ENCODE measurements at places on chromosomes 5 and 9.

DNA sequence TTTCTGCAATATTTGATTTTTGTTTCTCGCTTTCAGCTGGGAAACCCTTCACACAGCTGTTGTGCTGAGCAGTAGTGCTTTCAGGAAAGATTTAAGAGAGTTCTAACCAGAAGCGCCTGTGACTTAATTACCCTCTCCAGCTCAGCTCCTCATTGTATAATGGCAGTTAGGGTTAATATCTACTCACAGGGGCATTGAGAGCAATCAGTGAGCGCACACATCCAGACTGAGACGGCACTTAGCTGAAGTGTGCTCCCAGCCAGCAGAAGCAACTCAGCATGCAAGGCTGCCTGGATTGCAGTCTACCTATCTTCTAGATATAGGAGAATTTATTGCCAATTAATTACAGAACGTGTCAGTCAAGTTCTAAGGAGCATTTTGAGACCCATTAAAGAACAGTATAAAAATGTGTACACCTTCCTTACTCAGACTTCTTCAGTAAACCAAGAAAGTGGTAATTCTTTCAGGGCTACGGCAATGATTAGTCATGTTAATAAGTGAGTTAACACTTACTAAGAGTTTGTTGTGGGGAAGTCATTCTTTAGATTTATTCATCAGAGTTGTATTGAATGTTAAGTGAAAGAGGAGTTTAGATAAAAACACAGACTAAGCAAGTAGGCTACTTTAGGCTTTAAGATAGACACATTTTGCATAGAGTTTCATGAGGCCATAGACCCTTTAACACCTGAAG lies 111.7 kb upstream of the PCAT7 start:
- no peaks in the 10 kb centered on the region for H3K27me3 ChIP-seq
- peaks cover 50% of the 10 kb centered on the region for H3K36me3 ChIP-seq
- H3K4me1 ChIP-seq: peaks cover 2% of the 10 kb centered on the region
- DNase-seq: no peak
- no peak overlapping the region for H3K27ac ChIP-seq

DNA sequence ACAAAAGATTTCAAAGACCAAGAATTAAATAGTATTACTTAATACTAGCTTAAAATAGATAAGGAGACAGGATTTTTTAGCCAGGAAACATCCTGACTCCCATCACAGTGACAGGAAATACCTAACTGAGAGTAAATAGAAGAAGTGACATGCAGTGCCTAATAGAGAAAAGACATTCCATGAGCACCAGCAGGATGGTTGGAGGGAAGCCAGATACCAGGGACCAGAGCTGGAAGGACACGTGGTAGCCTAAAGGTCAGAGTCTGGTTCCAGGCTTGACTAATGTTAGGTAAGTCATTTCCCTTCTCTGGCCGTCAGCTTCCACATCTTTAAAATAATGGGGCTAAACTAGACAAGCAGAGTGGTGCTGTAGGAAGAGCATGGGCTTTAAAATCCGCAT lies 41.6 kb downstream of the CDK5RAP2 start:
- H3K27ac ChIP-seq: no peak overlapping the region
- no peak overlapping the region for H3K4me3 ChIP-seq
- H3K4me1 ChIP-seq: peaks cover 7% of the 10 kb centered on the region

DNA sequence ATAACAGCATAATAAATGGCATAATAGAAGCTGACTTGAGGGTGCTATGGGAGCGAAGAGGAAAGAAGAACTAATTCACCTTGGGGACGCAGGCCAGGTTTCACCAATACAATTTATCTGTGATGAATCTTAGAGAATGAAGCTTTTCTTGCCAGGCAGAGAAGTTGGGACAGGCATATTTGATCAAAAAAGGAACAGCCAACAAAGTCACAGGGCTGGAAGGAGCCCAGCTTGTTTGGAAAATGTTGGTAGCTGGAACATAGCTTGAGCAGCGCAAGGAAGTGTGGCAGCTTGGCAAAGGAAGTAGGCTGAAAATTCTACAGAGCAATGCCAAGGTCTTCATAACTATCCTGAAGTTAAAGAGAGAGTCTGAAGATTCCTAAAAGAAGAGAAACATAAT lies 181.5 kb upstream of the OR13F1 start:
- no peaks in the 10 kb centered on the region for H3K4me1 ChIP-seq
- no peak overlapping the region for H3K4me3 ChIP-seq
- DNase-seq: no peak
- H3K27ac ChIP-seq: no peak overlapping the region

DNA sequence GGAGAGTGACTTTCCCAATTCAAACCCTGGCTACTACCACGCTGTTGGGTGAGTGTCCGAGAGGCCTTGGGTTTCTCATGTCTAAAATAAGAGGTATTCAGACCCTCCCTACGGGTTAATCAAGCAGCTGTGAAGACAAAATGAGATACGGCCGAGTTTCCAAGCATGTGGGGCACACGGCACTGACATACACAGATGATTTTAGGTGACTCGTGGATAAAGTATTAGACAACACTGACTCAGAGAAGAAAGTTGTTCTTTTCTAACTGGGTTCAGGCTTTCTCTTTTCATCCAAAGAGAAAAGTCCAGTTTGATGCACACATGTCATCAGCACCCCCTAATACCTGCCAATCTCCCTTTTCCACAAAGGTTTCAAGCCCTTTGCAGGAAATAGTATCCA lies 15.6 kb downstream of the FOXI1 start:
- H3K27me3 ChIP-seq: peaks cover 15% of the 10 kb centered on the region
- H3K4me3 ChIP-seq: no peak overlapping the region

- peaks cover 32% of the 10 kb centered on the region for H3K27me3 ChIP-seq
- H3K4me1 ChIP-seq: peaks cover 1% of the 10 kb centered on the region
- H3K27ac ChIP-seq: no peak overlapping the region
- no peak for DNase-seq
These were observed 156.5 kb upstream of the PITX1 start for GRCh38 chr5:135190416-135191083.

- no peak overlapping the region for H3K4me3 ChIP-seq
- H3K4me1 ChIP-seq: no peaks in the 10 kb centered on the region
- no peaks in the 10 kb centered on the region for H3K36me3 ChIP-seq
- no peak overlapping the region for H3K27ac ChIP-seq
- DNase-seq: no peak
These were observed 65.9 kb downstream of the NSG2 start for GRCh38 chr5:174111287-174111973.

DNA sequence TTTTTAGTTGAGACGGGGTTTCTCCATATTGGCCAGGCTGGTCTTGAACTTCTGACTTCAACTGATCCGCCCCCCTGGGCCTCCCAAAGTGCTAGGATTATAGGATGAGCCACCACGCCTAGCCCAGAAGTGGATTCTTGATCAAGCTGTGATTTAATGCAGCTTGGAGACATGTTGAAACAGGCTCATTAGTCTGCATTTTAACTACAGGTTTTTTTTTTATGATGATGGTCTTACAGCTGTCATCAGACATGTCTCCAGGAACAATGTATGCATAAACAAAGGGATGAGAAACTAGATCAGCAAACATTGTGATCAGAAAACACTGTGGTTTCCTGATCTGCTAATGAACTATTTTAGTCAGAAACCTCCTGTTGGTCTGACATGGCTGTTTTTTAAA lies 30.0 kb upstream of the PLPP1 start:
- H3K27me3 ChIP-seq: no peaks in the 10 kb centered on the region
- no peak overlapping the region for H3K27ac ChIP-seq
- H3K4me1 ChIP-seq: peaks cover 6% of the 10 kb centered on the region
- no peak overlapping the region for H3K4me3 ChIP-seq
- no peaks in the 10 kb centered on the region for H3K36me3 ChIP-seq

GRCh38 chr5:83973925-83974815 lies 253.5 kb upstream of the HAPLN1 start:
- no peak overlapping the region for H3K27ac ChIP-seq
- H3K36me3 ChIP-seq: no peaks in the 10 kb centered on the region
- no peaks in the 10 kb centered on the region for H3K27me3 ChIP-seq
- no peak for DNase-seq
- no peak overlapping the region for H3K4me3 ChIP-seq
- no peaks in the 10 kb centered on the region for H3K4me1 ChIP-seq

DNA sequence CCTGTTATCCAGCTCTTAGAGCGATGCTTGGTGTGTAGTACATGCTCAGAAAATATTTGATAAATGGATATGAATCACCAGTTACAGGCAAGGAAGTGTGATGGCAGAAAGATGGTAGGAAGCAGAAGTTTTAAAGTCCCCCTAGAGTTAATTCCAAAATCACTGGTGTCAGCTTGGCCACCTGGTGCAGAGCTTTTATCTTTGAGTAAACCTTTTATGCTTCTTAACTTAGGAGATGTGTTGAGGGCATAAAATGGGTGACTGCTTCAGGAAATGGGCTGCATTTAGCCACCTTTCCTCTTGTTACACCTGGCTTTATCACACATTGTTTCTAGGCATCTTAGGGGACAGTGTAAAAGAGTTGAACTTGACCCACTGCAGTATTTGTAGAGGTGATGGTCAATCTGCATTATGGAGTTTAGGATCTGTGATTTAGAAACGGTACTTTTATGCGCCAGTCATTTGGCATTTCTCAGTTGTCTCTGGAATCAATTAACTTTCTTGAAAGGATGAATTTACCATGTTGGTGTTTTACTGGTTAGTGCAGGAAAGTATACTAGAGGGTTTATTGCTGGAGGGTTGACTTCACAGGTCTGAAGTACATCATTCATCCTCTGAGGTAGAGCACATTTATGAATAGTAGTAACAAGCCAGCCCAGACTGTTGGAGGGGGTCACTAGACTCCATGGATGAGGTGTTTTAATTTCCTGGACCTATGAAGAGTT lies 7.5 kb upstream of the FAM120AOS start:
- peak overlapping the region; percentile 52 for H3K27ac ChIP-seq
- peaks cover 36% of the 10 kb centered on the region for H3K36me3 ChIP-seq
- no peak overlapping the region for H3K4me3 ChIP-seq
- no peak for DNase-seq
- H3K4me1 ChIP-seq: peaks cover 90% of the 10 kb centered on the region

GRCh38 chr5:31987985-31988710 lies 186.0 kb downstream of the GOLPH3 start:
- no peak for DNase-seq
- H3K27ac ChIP-seq: no peak overlapping the region
- H3K27me3 ChIP-seq: peaks cover 2% of the 10 kb centered on the region
- no peaks in the 10 kb centered on the region for H3K36me3 ChIP-seq
- no peak overlapping the region for H3K4me3 ChIP-seq

- peak overlapping the region; percentile 65 for H3K27ac ChIP-seq
- peak; percentile 76 for DNase-seq
- no peaks in the 10 kb centered on the region for H3K36me3 ChIP-seq
- H3K27me3 ChIP-seq: no peaks in the 10 kb centered on the region
- H3K4me3 ChIP-seq: peak overlapping the region; percentile 64
These were observed 47.0 kb upstream of the TGFBR1 start for GRCh38 chr9:99057665-99058625.

DNA sequence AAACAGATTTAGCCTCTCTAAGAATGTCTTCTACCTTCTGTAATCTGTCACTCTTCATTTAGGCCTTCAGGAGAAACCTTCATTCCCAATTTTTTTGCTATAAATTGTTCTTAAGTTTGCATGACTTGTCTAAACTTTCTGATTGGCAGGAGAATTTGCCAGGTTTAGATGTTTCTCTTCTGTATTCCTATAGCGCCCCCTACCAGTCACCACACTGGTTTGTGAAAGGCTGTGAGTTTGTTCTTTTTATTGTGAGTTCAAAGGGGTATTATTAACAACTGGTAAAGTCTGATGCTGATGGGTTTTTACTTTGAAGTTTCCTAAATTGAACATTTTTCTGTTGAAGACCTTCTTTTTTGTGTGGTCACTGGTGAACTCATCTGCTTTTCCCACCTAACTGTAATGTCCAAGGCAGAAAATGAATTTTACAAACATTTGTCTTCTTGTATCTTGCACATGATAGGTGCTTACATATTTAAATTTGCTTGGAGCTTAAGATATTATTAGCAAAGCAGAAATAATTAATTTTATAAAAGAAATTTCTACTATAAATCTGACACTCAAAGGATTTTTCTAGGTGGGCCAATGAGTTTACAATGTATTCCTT lies 18.4 kb upstream of the F2RL2 start:
- no peaks in the 10 kb centered on the region for H3K27me3 ChIP-seq
- H3K4me3 ChIP-seq: no peak overlapping the region

DNA sequence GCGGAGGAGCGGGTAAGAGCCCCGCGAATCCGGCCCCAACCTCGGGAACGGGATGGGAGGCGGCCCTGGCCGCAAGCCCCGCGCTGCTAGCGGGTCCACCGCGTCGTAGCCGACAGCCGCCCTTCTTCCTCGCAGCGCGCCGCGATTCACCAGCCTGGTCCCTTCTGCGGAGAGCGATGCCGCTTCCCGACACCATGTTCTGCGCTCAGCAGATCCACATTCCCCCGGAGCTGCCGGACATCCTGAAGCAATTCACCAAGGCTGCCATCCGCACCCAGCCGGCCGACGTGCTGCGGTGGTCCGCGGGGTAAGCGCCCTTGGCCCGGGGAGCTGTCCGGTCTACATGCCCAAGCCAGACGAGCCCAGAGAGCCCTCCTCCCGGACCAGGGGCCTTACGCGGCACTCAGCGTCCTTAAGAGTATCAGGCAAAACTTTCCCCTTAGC lies 335 bp downstream of the ROPN1L start:
- no peak overlapping the region for H3K27ac ChIP-seq
- peaks cover 12% of the 10 kb centered on the region for H3K27me3 ChIP-seq
- no peaks in the 10 kb centered on the region for H3K36me3 ChIP-seq
- DNase-seq: no peak
- peak overlapping the region; percentile 80 for H3K4me3 ChIP-seq

- H3K36me3 ChIP-seq: peaks cover 25% of the 10 kb centered on the region
These were observed 9.5 kb downstream of the SIL1 start for GRCh38 chr5:139188558-139189270.

GRCh38 chr5:61327760-61328753 lies 4.0 kb upstream of the ZSWIM6 start:
- peak overlapping the region; percentile 62 for H3K27ac ChIP-seq
- peak; percentile 22 for DNase-seq
- H3K4me1 ChIP-seq: peaks cover 33% of the 10 kb centered on the region
- H3K27me3 ChIP-seq: peaks cover 21% of the 10 kb centered on the region
- H3K36me3 ChIP-seq: no peaks in the 10 kb centered on the region

DNA sequence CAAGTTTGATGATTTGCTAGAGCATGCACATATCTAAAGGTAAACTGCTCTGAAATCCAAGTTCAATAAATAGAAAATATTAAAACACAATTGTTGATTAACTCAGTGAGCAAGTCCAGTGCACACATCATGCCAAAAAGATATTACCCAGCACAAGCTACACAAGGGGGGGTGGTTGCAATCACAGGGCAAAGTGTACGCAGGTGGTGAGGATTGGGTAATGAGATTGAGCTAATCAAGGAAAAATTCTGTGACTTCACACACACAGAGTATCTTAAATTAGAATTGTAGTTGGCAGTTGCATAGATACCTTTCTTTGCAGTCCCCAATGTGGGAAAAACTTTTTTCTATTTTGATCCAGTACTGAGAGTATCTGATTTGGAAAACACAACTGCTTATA lies 156.1 kb upstream of the NTRK2 start:
- no peak overlapping the region for H3K4me3 ChIP-seq
- no peak for DNase-seq
- H3K4me1 ChIP-seq: no peaks in the 10 kb centered on the region
- peaks cover 2% of the 10 kb centered on the region for H3K27me3 ChIP-seq
